ENCODE measurements at places on chromosomes 13 and 19.
A peak's percentile ranks its signal among the peaks of the same experiment; 100 is the strongest.

DNA sequence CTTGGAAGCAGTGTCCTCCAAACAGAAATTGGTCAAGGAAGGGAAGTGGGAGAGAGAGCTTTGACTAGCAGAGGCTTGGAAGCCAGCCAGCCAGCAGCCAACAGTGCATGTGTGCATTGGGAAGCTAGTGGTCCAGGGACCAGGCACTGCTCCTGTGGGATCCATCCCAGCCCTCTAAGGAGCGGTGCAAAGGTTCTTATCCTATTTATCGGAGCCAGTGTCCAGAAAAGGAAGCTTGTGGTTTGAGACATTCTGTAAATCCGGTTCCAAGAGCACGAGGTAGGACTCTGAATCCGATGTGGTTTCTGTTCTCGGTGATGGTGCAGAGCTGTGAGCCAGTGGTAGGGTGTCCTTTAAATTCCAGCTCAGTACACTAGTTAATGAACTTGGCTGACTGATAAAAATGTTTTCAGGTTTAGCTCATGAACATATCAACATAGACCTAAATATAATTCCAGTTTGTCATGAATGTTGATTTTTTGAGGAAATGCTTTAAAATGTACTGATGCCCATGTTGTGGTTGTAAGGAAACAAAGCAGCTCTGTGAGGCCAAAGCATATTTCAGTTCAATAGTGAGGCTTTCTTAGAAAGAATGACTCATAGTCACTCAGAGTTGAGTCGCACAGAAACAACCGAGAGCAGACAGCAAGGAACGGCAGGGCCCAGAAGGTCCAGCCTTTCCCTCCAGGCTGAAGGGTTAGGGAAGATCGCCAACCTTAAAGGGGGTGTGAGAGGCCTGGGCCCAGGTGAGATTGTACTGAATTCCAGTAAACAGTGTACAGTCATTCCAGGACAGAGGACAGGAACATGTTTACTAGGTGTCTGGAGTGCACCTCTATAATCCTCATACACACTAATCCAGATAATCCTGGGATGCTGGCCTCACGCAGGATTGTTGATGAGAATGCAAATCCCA, 21.5 kb upstream of the GARRE1 start:
- DNase-seq, result peak; percentile 98

GRCh38 chr13:53807251-53807834, 778.7 kb downstream of the OLFM4 start:
- no peak for DNase-seq

- DNase-seq, result no peak
Observed at GRCh38 chr13:43510956-43511901, 275.5 kb downstream of the ENOX1 start.

GRCh38 chr19:18306209-18306887, 16.5 kb downstream of the LSM4 start:
- DNase-seq, result no peak

- DNase-seq, result no peak
Observed at GRCh38 chr19:33376941-33377557, 3.5 kb downstream of the CEBPG start.

- DNase-seq, result peak; percentile 9
Observed at GRCh38 chr19:6761053-6761676, 6.1 kb downstream of the SH2D3A start.

DNA sequence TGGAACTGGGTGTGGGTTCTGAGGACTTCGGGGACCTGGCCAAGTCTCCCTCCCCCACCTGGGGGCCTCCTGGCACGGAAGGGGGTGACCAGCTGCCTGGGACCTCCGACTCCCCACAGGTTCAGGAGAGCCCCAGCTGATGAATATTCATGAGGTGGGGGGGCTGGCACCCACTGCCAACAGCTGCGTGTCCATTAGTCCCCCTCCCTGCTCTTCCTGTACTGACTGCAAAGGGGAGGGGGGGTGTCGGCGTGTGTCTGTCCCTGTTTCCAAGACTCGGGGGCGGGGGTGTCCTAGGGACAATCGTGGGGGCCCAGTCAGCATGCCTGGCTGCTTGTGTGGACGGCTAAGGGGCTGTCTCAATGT, 10.6 kb upstream of the NFIX start:
- no peak for DNase-seq

DNA sequence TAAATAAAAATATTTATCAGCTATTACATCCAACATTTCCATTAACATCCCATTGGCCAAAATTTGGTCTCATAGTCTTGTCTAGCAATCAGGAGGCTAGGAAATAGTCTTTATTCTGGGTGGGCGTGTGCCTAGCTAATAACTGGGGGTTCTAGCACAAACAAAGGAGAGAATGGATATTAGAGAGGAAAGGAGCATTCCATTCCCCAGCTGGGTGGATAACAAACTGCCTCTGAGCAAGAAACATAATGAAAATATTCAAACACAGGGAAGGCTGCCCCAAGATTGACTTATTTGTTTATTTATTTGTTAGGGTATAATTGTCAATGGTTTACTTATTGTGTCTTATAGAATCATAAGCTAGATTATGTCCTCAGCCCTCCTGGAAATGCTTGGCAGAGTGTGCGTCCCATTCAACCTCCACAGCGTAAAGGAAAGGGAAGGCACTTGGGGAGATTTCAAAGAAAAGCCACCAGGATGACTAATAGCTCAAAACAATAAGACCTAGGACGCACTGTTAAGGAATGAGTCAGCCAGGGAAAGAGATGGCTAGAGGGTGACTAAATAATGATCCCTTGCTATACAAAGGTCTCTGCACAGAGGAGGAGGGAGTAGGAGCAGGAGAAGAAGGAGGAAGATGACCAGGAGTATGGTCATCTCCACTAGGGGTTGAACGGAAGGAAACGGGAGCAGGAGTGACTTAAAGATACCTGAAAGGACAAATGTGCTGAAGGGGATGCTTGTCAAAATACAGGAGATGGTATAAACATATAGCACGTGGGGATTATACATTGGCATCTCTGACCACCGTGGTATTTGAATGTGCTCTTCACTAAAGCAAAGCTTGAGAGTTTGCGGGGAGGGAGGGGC, 23.5 kb upstream of the USP12 start:
- peak; percentile 95 for DNase-seq

DNA sequence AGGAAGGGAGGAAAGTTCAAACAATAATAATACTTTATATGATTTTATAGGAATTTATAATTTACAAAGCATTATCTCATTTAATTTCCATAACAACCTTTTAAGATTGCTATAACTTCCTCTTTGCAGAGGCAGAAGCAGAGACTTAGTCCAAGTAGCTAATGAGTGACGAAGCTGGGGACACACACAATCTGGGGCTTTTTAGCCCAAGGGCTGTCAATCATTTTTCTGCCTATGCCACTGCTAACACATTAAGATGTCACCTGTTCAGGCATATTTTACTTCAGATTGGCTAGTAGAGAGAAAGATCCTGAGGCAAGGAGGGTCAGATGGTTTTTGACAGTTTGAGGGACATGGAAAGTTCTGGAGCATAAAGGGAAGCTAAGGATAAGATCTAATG, 12.6 kb downstream of the SCEL start:
- DNase-seq, result no peak

GRCh38 chr19:10887616-10888367, 16.4 kb downstream of the CARM1 start:
- peak; percentile 18 for DNase-seq

DNA sequence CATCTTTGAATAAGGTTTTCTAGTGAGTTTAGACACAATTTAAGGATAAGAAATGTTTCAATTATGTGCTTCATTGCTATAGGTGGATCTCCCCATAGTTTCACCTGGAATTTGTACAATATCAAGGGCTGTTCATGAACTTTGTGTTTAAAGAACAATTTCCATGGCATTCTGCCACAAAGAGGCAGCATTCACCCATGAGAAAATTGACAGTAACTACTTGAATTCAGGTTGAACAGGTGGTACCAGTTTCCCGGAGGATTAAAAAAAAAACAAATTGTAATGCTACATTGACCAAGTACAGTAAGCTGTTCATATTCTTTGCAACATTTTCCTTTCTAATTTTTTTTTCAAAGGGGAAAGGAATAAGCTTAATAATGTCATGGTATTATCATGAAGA, 9.1 kb downstream of the SLITRK5 start:
- DNase-seq, result no peak

GRCh38 chr19:36111200-36111539, 227 bp downstream of the OVOL3 start:
- no peak for DNase-seq

GRCh38 chr13:41501281-41501680, 43.9 kb downstream of the RGCC start:
- DNase-seq, result no peak

DNA sequence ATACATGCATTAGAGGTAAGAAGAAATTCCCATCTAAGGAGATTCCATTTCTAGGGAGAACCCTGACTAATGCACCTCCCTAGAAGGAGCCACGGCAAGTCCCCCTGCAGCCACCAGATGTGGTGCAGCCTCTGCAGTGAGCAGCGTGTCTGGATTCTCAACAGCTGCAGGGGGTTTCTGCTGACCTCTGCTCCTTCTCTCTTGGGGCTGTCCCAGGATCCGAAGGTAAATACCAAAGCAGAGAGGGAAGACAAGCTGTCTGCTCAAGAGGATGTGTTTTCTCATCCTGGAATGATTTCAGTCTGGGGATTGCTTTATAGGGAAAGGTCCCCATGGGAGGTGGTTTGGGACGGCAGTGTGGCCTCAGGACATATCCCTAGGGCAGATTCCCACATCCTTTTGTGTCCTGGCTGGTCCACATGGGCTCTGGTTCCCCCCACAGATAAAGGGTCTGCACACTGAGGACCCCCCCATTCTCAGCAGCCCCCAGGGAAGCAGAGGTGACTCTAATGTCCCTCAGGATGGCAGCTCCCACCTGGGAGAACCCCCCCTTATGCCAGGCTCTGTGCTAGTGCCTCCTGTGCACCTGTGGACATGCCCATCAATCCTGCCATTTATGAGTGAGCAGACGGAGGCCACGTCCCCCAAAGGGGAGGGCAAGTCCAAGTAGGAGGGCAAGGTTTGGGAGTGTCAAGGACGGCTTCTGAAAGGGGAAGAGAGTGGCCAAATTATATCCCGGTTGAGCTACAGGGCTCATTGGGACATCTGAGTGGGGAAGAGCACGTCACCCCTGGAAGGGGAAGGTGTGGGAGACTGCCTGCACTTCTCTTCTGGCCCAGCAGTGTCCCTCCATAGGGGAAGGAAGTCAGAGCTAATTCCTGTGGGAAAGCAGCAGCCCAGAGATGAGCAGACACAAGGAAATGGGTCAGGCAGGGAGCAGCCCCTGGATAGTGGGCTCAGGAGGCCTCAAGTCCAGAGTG, 10.2 kb upstream of the OR10H5 start:
- DNase-seq, result no peak

GRCh38 chr13:21365574-21365973, 93.5 kb downstream of the ZDHHC20 start:
- DNase-seq, result no peak
